ENCODE measurements at places on chromosomes 3 and 15.

DNA sequence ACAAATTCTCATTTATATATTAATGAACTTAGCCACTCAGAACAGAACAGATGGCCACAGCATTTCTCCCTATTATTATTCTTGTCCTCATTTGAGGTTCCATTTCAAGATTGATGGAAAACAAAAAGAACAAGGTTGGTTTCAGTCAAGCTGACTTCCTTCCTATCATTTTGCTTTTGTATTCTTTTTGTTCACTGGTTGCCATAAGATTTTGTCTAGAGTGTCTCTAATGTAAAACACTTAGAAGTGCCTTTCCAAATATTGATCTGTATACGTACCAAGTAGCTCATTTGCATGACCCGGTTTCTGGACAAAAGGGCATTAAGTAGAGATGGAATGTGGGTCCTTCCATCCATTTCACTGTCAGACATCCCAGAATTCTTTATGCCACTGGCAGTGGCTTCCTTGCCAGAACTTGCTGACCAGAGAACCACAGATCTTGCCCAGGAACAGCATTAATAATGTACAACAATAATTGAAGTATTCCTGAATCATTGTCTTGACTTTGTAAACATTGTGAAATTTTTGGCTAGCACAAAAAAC is 63.8 kb downstream of the PEX5L start:
- DNase-seq: no peak

- no peak for DNase-seq
Measured at GRCh38 chr15:88181613-88182012, 74.9 kb downstream of the NTRK3 start.

DNA sequence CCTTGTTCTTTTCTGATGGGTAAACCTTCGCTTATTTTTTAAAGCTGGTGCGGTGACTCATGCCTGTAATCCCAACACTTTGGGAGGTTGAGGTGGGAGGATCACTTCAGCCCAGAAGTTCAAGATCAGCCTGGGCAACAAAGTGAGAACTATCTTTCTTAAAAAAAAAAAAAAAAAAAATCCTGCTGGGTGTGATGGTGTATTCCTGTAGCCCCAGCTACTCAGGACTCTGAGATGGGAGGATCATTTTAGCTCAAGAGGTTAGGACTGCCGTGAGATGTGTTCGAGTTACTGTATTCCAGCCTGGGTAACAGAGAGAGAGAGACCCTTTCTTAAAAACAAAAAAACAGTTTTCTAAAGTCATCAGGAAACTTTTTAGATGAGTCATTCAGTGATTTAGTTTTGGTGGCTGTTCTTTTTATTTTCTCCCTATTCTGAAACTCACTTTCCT is 37.7 kb downstream of the SLMAP start:
- DNase-seq: no peak

DNA sequence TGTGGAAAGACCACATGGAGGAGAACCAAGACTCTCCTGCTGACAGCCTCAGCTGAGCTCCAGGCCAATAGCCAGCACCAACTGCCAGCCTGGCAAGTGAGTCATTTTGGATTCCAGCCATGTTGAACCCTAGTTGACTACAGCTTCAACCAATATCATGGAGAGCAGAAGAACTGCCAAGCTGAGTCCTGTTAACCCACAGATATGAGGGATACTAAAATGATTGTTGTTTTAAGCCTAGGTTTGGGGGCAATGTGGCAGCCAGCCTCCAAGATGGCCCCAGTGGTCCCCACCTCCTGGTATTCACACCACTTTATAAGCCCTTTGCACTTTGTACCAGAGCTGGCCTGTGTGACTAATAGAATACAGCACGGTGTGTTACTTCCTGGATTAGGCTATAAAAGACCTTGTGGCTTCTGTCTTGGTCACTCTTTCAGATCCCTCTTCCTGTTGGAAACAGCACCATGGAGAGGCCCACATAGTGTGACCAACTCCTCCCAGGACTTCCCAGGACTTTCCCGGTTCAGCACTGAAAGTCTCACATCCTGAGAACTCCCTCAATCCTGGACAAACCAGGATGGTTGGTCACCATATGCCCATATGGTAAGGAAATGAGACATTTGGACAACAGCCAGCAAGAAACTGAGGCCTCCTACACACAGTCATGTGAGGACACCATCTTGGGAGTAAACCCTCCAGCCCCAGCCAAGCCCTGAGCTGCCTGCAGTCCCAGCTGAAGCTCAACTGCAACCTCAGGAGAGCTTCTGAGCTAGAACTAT is 32.4 kb upstream of the CDV3 start:
- DNase-seq: no peak

GRCh38 chr3:102054543-102055080 is 205.3 kb downstream of the NFKBIZ start:
- DNase-seq: no peak

DNA sequence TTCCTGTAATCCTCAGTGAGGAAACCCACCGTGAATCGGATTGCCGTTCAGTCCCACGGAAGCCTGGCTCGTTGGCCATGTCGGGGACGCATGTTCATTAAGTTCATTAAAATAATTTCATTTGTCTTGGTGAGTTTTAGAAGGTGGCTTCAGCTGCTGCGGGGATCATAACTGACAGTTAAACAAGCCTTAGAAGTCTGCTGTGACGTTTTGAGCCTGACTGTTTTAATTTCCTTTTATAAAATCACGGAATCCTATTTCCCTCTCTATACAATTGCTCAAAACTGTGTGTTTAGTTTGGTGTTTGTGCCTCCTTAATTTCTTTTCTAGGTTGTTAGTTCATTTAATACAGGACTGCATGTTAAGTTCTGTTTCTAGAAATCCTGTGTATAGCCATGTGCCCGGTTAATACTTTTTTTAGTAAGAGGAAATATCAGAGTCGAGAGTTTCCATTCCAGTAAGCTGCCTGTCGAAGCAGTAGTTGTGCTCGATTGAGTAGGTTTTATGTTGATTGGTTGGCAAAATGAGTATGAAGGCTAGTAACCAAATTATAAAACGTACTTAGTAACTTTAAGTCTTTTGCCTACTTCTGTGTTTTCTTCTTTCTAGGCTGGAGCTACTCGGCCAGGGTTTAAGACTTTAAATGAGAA is 705 bp downstream of the NIPA2 start:
- no peak for DNase-seq
